ENCODE measurements at places on chromosomes 16 and 17.
A peak's percentile ranks its signal among the peaks of the same experiment; 100 is the strongest.

GRCh38 chr17:50834429-50835300 is 721 bp upstream of the WFIKKN2 start:
- DNase-seq = peak; percentile 31

GRCh38 chr17:57706761-57707160 is 38.3 kb downstream of the CCDC182 start:
- DNase-seq = no peak

DNA sequence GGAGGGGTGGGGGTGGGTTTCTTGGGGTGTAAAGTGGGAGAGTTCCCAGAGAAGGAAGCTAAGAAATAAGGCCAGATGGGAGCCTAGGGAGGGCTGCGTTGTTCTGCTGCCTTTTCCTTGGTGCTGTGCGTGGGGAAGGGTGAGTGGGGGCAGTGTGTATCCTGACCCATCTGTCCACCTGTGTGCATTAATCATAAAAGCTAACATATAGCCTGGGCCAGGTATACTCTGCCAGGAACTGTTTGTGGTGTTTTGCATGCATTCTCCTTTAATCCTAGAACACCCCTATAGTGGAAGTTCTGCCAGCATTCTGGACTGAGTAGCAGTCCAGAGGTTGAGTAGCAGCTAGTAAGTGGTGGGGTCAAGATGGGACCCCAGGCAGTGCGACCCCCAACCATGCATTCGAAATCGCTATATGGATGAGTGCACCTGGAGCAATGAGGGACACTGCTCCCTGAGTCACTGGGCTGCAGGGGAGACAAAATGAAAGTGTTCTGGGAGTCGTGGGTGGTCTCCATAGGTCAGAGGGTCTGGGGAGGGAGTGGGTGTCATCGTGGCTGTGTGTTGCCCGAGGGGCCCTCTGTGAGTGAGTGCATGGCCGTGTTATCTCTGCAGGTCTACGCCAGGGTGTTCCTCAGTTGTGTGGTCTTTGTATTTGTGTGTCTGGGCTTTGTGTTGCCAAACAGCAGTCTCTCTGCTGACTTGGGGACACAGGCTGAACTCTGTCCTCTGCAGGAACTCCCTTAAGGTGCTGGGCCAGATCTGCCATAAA is 1.3 kb downstream of the ERBB2 start:
- no peak for DNase-seq

- no peak for DNase-seq
Observed at GRCh38 chr16:27253526-27253930, 15.0 kb downstream of the NSMCE1 start.

GRCh38 chr16:14139872-14140271 is 68.8 kb downstream of the MRTFB start:
- DNase-seq = no peak

GRCh38 chr16:88992351-88993165 is 15.6 kb upstream of the CBFA2T3 start:
- no peak for DNase-seq

DNA sequence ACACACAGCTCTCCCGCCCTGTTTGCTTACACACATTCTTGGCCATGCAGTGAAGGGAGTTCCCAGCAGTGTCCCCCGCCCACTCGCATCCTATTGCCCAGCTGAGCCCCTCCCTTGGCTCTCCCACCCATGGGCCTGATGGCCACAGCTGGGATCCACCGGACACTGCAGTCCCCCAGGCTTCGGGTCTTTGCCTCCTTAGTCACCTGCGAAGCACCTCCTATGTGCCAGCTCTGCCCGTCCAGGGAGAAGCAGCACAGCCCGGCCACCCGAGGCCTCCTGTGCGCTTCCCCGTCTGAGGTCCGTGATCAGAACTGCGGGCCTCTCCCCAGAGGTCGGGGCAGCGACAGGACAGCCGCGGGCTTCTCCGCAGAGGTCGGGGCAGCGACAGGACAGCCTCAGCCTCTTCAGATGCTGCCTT is 136.9 kb downstream of the BANP start:
- DNase-seq = no peak

DNA sequence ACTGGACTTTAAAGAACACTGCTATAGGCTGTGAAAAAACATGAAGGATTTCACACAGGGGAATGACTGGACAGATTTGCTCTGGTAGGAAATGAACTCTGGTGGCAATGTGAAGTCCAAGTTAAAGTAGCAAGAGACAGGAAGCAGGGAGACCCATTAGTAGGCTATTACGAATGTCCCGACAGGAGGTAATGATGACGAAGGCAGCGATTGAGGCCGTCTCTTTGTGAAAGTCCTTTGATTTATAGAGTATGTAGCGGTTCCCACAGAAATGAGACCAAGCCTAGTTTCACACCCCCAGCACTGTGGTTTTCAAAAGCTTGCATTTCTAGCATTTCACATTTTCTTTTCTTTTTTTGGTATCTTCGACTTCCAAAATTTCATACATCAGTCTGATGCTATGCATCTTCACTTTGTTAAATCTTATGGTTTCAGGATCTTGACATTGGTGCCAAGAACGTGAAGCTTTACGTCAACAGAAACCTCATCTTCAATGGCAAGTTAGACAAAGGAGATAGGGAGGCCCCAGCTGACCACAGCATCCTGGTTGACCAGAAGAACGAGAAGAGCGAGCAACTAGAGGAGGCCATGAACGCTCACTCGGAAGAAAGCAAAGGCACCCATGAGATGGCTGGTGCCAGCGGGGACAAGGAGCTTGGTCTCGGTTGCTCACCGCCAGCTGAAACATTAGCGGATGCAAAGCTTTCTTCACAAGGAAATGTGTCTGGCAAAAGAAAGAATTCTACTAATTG is 189.8 kb downstream of the KATNIP start:
- DNase-seq = no peak

DNA sequence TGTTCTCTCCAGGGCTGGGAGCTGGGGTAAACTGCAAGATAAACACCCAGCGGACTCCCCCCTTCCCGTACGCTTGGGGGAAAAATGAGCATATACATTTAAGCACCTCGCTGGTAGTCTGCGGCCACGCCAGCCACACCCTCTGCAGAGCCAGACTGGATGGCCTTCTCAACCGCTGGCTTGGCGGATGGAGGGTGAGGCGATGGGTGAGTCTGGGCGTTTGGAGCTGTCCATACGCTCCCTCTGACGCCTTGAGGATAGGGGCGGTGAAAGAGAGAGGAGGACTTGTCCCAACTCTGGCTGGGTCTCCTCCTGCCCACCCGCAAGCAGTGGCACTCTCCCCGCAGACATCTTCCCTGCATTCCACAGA is 1.0 kb downstream of the ITGA3 start:
- DNase-seq = peak; percentile 67

DNA sequence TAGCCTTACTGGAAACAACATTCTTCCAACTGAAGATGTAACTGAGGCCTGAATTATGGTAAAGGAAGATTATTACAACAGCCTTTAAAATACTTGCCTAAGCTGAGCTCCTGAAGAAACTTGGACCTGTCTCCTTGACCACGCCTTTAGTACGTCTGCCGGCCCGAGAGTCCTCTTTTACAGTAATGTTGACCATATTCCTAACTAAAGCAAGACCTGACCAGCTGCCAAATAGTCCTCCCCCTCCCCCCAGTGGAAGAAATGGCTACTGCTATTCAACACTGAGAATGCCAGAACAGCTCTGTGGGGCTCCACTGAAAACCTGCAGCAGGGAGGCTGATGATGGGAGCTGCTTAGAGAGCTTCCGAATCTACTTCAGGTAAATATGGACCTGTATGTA is 12.6 kb upstream of the FOXJ1 start:
- DNase-seq = peak; percentile 68

- no peak for DNase-seq
Observed at GRCh38 chr16:77298418-77299360, 99.5 kb downstream of the SYCE1L start.

- DNase-seq = no peak
Observed at GRCh38 chr17:82343560-82343959, 10.0 kb upstream of the SECTM1 start.

All from H9 (cell line).